ENCODE measurements at places on chromosomes 12 and 14.

- DNase-seq: no peak
Observed at GRCh38 chr12:3631272-3631637, 121.7 kb downstream of the CRACR2A start.

GRCh38 chr12:19222558-19222957, 93.0 kb downstream of the PLEKHA5 start:
- DNase-seq: no peak

GRCh38 chr14:100065111-100065871, at the start of gene EVL:
Gene EVL, plus strand, starts transcription at chr14:100065422. Its CDS starts 79 bp downstream, at chr14:100065501.
- peak; percentile 72 for DNase-seq

DNA sequence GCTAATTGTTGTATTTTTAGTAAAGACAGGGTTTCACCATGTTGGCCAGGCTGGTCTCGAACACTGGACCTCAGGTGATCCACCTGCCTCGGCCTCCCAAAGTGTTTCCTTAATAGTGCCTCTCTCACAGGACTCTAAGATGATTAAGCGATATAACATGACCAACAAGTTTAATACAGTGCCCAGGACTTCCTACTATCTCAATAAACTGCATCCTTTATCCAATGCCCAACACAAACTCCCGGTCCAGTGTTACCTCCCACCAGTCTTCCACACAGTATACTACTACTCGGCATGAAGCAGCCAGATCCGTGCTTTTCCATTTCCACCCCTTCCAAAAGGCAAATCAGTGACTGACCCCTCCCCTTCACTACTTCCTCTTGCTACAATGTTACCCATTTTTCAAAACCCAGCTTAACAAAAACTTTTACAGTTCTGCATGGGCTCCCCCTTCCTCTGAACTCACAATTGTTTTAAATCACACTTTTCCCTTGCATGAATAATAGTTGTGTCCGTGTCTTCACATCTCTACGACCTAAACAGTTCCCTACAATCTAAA, 900 bp downstream of the NOP2 start:
- no peak for DNase-seq

DNA sequence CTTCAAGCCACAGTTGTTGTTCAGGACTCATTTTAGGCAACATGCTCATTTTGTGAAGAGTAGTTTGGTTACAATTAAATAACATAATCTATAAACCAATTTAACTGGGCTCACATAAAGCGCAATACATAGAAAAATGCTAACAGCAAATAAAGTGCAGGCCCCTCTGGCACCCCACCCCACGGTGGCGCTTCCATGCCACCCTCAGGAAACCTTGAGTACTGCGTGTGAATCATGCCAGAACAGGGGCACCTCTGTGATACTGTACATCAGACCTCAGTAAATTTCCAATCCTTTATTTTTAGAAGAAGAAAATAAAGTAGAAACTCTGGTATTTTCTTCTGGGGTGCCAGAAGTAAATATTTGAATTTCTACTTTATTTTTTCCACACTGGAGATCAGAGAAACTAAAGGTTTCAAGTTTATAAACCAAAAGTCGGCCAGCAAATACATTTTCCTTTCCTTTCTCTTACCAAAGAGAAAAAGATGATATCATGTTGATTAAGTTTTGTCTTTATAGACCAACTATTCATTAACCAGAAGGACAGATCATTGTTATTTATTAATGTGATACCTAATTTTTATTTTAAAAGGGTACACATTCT, 316.8 kb downstream of the PAWR start:
- DNase-seq: no peak

- DNase-seq: no peak
Observed at GRCh38 chr12:58206876-58207275, 265.5 kb downstream of the ATP23 start.

DNA sequence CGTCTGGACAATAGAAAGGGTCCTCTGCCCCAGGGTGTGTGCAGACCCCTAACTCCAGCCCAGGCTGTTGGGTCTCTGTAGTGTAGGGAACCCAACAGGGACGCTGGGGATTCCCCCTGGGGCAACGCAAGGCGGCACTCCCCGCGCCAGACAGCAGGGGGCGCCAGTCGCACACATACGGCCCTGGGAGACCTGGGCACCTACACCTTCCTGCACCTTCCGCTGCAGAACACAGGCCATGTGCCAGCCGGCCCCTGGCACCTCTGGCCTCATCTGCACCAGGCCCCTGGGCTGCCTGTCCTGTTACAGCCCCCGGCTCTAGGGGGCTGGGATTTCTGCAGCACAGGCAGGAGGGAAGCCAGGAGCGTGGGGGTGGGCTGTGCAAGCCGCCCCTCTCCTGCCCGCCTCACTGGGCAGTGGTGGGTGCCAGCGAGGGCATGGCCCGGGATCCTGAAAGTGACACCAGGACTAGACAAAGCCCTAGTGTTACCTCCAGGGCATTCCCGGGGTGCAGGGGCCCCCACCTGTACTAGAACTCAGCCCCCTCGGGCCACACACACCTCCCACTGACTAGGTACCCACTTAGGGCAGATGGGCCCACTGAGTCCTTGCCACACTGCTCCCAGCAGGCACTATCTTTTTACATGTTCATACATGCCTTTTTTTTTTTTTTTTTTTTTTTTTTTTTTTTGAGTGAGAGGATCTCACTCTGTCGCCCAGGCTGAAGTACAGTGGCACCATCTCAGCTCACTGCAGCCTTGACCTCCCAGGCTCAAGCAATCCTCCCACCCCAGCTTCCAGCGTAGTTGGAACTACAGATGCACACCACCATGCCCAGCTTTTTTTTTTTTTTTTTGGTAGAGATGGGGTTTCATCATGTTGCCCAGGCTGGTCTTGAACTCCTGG, 37.5 kb downstream of the CCNK start:
- DNase-seq: peak; percentile 76

GRCh38 chr12:26055087-26055486, 69.8 kb downstream of the BHLHE41 start:
- no peak for DNase-seq

DNA sequence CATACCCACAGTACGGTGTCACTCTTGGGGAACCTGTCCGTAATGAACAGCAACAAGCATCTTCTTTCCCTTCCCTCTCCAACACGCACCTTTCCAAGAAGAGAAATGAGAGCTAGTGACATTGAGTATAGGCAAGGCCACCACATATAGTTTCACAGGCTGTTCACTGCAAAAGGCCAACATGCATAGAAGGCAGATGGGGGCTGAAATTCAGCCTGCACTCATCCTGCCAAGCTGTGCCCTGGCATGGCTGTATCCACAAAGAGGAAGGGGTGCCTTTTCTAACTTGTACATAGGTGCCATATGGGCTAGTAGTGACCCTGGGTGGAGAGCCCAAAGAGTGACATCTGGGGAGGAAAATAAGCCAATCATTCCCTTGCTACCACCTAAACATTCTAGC, 169.6 kb downstream of the ZFP36L1 start:
- DNase-seq: no peak

GRCh38 chr14:54582334-54582733, 15.4 kb downstream of the SAMD4A start:
- DNase-seq: no peak

Data from activated T-helper 1 cell treated with anti-CD3 and anti-CD28 coated beads, Interleukin-2, amount 50 U/mL, for 16 hours (primary cell).